Aorta (tissue), 5 donors: ENCODE measurements at places on chromosomes 4 and X. TPM values are rescaled to one million over a fixed set of nuclear protein-coding genes. Genes with fewer than 3 reads are reported as not detected.

The MAPK10 gene
- 28.3 TPM for polyA plus RNA-seq

The RAB40A gene
- polyA plus RNA-seq, result 3.5 TPM

The SLC9B1 gene
- polyA plus RNA-seq, result not detected

The TEX11 gene
- not detected for polyA plus RNA-seq

The ENAM gene
- polyA plus RNA-seq, result not detected

The CCDC110 gene
- polyA plus RNA-seq, result 5.3 TPM

The CFAP47 gene
- polyA plus RNA-seq, result not detected

The SPATA18 gene
- polyA plus RNA-seq, result 6.4 TPM

The MAB21L2 gene
- 0.05 TPM for polyA plus RNA-seq

The SORCS2 gene
- polyA plus RNA-seq, result 1.4 TPM

The C4orf36 gene
- not detected for polyA plus RNA-seq
